ENCODE measurements at places on chromosomes 2 and 18.

- DNase-seq = no peak
These were observed 19.5 kb downstream of the STRADB start for GRCh38 chr2:201470821-201471731.

DNA sequence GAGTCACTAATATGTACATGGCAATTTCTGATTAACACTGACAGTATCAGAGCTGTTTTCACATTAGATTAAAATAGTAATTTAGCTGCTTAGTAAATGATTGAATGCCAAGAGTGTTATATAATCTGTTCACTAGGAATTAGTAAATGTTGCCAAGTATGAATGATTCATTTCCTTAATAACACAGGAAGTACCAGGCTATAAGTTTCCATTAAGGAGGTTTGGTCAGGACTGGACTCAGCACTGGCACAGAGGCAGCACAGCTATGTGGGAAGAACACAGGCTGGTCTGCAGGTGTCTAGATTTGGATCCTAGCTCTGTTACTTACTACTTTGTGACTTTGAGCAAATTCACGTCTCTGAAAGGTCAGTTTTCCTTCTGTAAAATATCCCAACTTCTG lies 97.2 kb downstream of the TDRD15 start:
- DNase-seq = peak; percentile 74

DNA sequence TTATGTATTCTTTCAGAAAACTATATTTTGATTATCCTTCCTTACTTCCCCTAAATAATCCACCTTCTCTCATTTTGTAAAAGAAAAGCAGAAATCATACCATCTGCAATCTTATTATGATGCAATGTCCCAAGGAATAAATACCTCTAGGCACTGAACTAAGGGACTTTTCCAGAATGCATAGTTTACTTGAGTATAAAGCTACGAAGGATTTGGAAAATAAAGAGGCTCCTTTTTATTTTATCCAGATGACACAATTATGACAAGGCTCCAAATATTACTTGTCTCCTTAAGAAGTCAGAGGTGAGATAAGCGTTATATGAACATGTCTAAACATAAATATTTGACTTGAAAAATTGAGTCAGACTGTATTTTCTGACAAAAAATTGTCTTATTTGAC lies 72.1 kb downstream of the COL3A1 start:
- DNase-seq = no peak

DNA sequence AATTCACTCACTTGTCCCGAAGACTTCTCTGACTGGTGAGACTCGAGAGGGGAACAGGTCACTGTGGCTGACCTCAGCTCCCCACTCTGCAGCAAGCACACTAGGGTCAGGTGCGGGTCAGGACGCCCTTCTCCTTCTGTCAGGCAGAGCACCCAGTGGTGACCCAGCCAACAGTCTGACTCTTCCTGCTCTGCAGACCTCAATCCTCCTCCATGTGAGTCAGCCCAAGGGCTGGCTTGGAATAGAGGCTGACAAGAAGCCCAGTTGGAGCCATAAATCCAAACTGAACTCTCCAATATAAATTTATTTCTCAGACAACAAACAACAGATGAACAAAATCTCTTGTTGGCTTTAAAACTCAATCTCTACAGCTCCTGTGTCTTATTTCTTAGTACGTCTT lies 253.1 kb downstream of the SH3BP4 start:
- DNase-seq = no peak

DNA sequence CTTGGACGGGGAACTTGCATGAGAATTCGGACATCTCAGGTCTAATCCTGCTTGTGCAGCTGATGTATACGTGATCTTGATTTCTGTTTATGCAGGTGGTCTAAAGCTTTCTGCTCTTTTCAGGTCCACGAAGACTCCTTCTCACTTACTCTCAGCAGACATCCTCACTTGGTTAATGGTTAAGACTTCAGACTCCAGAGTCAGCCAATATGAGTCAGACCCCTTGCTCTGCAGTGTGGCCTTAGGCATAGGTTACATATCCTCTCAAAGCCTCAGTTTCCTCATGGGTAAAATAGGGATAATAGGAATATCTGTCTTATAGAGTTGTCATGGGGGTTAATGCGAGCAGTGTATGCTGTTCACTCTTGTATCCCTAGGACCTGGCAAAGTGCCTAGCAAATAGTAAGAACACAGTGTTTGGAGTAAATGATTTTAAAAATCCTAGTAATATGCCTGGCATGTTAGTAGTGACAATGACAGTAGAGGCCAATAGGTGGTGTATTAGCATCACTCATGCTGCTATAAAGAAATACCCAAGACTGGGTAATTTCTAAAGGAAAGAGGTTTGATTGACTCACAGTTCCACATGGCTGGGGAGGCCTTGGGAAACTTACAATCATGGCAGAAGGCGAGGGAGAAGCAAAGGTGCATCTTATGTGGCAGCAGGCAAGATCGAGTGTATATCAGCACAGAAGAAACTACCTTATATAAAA lies 42.3 kb downstream of the XRCC5 start:
- no peak for DNase-seq

- no peak for DNase-seq
These were observed 131.5 kb upstream of the SMAD2 start for GRCh38 chr18:48061781-48062570.

GRCh38 chr2:152171718-152172117 lies 3.8 kb downstream of the STAM2 start:
- no peak for DNase-seq

- no peak for DNase-seq
These were observed 318.7 kb downstream of the PTH2R start for GRCh38 chr2:208725280-208725679.

- DNase-seq = no peak
These were observed 2.3 kb downstream of the PKDCC start for GRCh38 chr2:42050010-42050702.

All from NCI-H226 (cell line).